A375 (cell line): ENCODE measurements at places on chromosomes 5 and 9. TPM values are rescaled to one million over a fixed set of nuclear protein-coding genes. Genes with fewer than 3 reads are reported as not detected.

Gene TAF11L2
- total RNA-seq, result not detected in 2 replicates

Gene PLEKHG4B
- 0.37 and 0.83 TPM in 2 replicates for total RNA-seq

Gene CD72
- 1.3 TPM in 1 of 2 replicates, not detected in the other for total RNA-seq

Gene IFNB1
- not detected in 2 replicates for total RNA-seq

Gene SPATA9
- 0.13 TPM in 1 of 2 replicates, not detected in the other for total RNA-seq

Gene CCIN
- total RNA-seq, result not detected in 2 replicates

Gene TSLP
- total RNA-seq, result 0.34 and 0.60 TPM in 2 replicates

Gene CAVIN4
- 0.80 and 1.1 TPM in 2 replicates for total RNA-seq

Gene ADAMTS2
- total RNA-seq, result 0.19 and 0.58 TPM in 2 replicates

Gene DNM1
- total RNA-seq, result 43.2 and 45.4 TPM in 2 replicates

Gene FRMPD1
- total RNA-seq, result not detected in 2 replicates

Gene PTGR1
- total RNA-seq, result 24.8 and 26.4 TPM in 2 replicates

Gene IDNK
- total RNA-seq, result 4.7 and 7.3 TPM in 2 replicates

Gene CNTLN
- 15.7 and 19.6 TPM in 2 replicates for total RNA-seq

Gene LHX3
- not detected in 2 replicates for total RNA-seq

Gene SIT1
- total RNA-seq, result not detected in 2 replicates

Gene ARL14EPL
- 2.3 and 4.6 TPM in 2 replicates for total RNA-seq

Gene ADAMTS16
- 3.7 and 5.0 TPM in 2 replicates for total RNA-seq

Gene S1PR3
- total RNA-seq, result not detected in 2 replicates

Gene ANAPC2
- total RNA-seq, result 26.1 and 32.6 TPM in 2 replicates

Gene ATP10B
- 1.1 and 2.4 TPM in 2 replicates for total RNA-seq

Gene PROB1
- 0.79 and 1.1 TPM in 2 replicates for total RNA-seq

Gene CHSY3
- total RNA-seq, result 3.7 and 4.0 TPM in 2 replicates
